ENCODE measurements at places on chromosomes 1 and 21.

- no peak for DNase-seq
Observed at GRCh38 chr1:232293361-232293760, 336.6 kb downstream of the SIPA1L2 start.

DNA sequence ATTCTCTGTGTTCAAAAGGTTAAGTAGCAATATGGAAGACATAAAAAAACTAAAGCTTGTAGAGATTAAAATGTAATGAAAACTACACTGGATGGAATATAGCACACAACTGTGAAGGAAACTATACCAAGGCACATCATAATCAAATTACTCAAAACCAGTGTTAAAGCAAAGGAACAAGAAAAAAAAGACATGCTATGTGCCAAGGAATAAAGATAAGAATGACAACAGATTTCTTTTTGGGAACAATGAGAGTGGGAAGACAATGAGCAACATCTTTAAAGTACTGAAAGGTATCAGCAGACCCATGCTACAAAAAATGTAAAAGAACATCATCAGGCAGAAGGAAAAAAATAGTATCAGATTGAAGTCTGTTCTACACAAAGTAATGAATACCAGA, 157.8 kb downstream of the VPS13D start:
- DNase-seq = no peak

GRCh38 chr1:244822878-244823277, 12.6 kb upstream of the COX20 start:
- DNase-seq = no peak

GRCh38 chr1:239608469-239608868, 222.1 kb downstream of the CHRM3 start:
- DNase-seq = no peak

DNA sequence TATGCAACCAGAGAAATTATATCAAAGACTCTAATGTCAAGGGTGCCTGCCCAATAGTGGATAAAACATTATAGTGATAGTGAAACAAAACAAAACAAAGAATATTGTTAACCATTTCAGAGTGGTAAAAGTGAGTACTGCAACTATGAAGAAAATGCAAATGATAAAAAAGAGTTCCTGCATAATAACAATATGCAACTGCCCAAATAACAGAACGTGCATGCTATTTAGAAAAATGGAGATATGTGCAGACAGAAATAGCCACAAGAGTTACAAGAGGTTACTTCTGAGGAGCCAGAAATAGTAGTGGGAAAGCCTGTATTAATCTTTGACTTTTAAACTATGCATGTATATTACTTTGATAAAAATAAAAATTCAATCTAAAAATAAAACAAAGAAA, 302.5 kb downstream of the NEGR1 start:
- no peak for DNase-seq

GRCh38 chr1:5099558-5099957, 445.1 kb downstream of the AJAP1 start:
- no peak for DNase-seq

- no peak for DNase-seq
Observed at GRCh38 chr1:25629836-25630235, 13.2 kb downstream of the MAN1C1 start.

DNA sequence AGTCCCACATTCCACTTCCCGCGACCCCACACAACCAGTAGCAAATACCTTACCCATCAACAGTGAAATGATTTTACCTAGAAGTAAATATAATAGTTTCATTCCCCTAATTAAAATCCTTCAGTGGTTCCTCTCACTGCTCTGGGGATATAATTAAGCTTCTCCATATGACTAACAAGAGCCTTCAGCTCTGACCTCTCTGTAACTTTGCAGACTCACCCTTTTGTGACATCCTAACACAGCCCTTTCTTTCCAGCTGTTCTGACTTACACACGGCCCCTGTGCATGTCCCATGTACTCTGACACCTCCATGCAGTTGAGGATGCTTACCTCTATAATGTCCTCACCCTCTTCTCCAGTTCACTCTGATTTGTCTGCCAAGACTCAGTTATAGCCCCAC, 137.3 kb upstream of the SPAG17 start:
- DNase-seq = no peak

DNA sequence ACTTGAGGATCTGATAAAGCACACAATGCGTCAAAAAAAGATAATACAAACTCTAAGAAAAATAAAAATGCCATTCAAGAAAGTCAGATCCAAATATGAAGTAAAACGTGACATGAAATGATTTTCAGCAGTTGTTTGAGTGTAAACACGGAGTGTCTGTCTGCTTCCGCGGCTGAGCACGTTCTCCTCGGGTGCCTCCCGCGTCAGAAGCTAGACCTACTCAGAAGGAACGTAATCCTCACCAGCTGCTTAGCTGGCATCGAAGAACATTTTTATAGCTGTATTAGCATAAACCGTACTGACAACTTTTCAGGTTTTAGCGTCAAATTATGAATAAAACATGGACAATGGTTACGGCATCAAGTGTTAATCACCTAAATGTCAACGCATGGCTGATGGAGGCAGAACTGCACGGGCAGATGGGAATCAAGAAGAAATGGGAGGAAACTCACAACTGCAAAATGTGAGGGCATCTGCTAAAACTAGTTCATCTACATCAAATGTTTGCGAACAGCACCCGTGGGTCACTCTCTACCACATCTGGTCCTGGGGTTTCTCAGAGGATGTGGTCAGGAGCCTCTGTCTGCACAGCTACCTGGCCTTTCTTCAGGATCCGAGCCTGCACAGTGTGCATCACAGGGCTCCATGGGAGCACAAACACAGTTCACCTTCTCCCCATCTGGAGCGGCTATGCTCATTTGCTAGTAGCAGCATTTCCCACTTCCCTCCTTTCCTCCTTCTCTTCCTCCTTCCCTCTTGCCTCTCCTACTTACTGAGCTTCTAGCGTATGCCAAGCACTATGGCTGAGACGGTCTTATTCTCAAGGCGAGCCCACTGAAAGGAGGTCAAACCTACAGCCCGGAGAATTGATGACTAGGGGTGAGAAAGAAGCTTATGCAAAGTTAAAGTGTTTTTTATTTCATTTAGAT, 40.0 kb downstream of the RCAN1 start:
- DNase-seq = no peak

DNA sequence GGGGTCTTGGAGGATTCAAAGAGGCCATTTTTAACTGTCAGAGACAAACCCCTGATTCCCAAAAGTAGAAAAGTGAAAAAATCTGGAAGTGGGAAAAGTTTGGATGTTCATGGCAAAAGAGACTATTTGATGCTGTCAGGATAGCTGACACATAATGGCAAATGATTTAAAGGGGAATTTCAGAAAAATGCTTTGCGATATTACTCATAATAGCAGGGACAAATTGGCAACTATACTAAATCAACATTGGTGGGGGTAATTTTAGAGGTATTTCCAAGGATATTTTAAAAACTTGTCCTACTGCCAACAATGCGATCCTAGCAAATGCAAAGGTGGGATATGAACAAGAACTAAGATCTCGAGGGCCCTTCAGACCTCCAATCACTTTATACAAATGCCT, 5.3 kb upstream of the GSTM4 start:
- no peak for DNase-seq

GRCh38 chr1:114341856-114342255, 169.1 kb downstream of the TRIM33 start:
- DNase-seq = no peak

GRCh38 chr21:40562242-40563002, 284.5 kb downstream of the DSCAM start:
- no peak for DNase-seq

- DNase-seq = no peak
Observed at GRCh38 chr1:40532062-40532389, 589 bp downstream of the ZNF684 start.

GRCh38 chr1:118862755-118863154, 125.4 kb downstream of the TBX15 start:
- DNase-seq = no peak

- DNase-seq = no peak
Observed at GRCh38 chr1:230849451-230850224, 18.7 kb downstream of the C1orf198 start.
